NCI-H187 treated with DMSO at 0.1 percent for 48 hours (cell line): ENCODE measurements at places on chromosomes 1 and 21.
A peak's percentile ranks its signal among the peaks of the same experiment; 100 is the strongest.

DNA sequence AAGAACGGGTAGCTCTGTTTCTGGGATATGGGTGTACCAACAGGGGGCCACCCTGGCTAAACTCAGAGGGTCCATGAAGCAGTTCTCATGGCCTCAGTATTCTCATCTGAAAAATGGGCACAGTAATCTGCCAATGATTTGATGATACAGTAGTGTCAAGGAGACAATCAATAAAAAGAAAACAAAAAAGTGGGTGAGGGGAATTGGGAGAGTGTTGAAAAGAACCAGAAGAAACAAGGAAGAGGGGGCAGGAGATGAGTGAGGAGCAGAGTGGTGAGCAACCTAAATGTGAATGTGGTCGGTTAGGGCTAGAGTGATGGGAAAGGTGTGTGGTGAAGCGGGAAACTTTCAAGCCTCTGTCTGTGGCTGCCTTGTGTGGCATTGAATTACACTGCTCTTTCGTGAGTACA, 2.0 kb downstream of the SLAMF7 start:
- DNase-seq, result no peak

DNA sequence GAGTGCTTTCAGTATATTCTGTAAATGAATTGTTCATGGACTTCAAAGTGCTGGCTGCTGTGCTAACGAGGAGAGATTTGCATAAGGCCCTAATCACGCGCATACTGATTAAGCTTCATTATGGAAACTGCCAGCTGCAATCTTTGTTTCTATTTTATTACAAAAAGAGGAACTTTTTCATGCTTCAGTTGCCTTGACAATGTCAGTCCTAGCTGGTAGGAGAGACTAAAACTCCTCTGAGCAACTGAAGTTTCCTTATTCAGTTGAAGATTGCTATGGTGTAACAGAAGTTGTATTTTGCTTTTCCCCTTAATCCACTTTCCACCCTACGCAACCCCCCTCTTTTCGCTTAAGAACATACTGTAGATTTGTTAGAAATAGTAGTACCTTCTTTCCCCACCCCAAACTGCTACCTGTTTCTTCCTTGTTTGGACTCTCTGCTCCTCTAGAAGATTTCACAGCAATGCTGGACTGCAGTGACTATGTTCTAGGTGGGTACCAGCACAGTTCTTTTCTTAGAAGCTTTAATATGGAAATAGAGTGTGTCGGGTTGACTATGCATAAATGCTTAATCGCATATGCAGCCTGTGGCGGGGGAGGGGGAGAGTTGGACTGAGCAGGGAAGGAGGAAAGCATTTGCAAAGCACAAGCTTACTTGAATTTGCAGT, 108.3 kb downstream of the POU2F1 start:
- DNase-seq, result no peak

DNA sequence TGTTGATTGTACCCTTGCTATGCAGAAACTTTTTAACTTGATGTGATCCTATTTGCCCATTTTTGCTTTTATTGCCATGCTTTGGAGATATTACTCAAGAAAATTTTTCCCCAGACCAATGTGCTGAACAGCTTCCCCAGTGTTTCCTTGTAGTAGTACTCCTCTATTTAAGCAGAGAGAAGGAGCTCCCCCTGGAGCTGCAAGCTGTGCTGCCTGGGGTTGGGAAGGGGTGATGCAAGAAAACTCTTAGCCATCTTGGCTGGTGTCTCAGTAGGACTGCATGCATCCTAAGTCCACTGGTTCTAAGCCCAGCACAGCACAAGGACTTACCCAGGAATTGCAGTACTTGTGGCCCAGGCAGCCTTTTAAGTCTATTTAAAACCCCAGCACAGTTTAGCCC, 121.6 kb downstream of the NTMT2 start:
- DNase-seq, result no peak

- DNase-seq, result no peak
These were observed 60.8 kb downstream of the NOS1AP start for GRCh38 chr1:162130308-162130707.

- no peak for DNase-seq
These were observed 10.5 kb upstream of the LAX1 start for GRCh38 chr1:203754455-203754864.

GRCh38 chr1:6331543-6332273, 61.9 kb downstream of the ACOT7 start:
- no peak for DNase-seq

GRCh38 chr1:200899451-200899915, 4.8 kb downstream of the INAVA start:
- no peak for DNase-seq

- DNase-seq, result peak; percentile 51
These were observed at the start of gene PGLYRP3 for GRCh38 chr1:153312570-153313186. PGLYRP3 (minus strand) TSS chr1:153312952; CDS start chr1:153310665, 2,287 bp downstream.

GRCh38 chr1:40897513-40897912, 35.4 kb upstream of the CITED4 start:
- DNase-seq, result no peak

DNA sequence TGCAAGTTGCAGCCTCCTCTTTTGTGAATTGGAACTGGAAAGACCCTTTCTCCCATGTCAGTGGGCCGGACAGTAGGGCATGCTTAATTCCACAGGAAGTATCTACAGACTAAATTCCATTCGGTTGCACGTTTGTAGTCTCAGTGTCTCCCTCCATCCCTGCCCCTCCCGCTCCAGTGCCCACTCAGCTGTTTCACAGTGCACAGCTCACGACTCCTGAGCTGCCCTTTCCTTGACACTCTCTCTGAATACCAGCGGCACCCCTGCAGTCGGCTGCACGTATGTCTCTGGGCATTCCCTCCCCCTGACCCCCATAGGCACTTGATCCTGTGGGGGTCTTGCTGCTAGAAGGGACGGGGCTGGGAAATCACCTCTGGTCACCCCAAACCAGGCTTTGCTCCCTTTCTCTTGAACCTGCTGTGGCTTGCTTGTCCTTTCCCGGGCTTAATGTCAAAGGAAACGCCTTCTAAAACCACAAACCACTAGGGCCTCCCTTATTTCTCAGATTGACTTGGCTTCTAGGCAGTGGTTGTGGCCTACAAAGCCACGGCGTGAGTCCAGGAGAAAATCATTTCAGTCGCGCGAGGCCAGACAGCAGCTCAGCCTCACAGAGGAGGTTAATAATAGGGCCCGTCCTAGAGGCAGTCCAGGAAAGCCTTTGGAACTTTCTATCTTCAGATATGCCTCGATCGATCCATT, 365.3 kb upstream of the PROX1 start:
- no peak for DNase-seq

DNA sequence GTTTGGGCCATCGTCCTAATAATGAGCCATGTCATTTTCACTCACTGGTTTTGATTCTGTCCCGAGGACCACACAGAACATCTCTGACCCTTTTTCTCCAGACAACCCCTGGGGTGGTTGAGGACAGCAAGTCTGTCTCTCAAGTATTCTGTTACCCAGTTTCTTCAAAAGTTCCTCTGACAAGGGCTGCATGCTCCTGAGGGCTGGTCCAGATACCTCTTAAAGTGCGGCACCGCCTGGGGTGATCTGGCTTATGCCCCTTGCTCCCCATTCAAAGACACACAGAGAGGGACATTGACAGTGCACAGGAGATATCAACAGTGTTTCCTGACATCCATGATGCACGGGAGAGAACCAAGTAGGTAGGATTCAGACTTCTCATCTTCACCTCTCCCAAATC, 132.9 kb upstream of the EDN2 start:
- DNase-seq, result no peak

DNA sequence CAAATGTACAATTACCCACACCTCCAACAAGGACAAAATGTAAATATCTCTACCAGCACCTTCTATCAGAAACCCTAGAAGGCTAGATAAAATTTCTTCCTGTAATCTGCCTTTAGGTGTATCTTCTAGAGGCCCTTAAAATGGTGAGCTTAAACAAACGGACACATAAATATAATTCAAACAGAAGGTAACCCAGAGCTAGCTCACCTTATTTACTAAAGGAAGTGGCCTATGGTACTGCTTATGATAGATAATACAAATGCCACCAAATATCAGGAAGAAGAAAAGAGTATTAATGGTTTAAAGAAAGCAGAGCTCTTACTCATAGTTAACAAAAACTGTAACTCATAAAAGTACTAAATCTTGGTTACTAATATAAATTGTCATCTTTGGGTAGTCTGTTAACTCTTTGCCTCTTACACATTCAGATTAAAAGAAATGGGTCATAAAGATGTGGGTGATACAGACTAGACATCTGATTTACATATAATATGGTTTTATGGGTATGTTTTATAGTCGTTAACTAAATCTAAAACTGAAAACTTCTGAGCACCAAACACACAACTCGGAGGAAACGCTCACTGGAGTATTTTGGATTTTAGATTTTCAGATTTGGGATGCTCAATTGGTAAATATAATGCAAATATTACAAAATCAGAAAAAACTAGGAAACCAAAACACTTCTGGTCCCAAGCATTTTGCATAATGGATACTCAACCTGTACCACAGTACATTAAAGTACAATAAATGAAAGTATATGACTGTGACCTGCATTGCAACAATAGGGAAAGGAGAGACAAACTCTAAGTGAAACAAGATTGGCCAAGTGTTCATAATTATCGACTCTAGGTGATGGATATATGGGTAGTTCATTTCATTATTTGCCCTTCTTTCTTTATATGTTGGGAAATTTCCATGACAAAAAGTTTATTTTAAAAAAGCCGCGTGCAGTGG, 23.2 kb downstream of the TRIT1 start:
- no peak for DNase-seq

GRCh38 chr1:61330018-61330417, 247.7 kb downstream of the NFIA start:
- DNase-seq, result no peak

GRCh38 chr1:30319765-30320580, 403.4 kb downstream of the MATN1 start:
- DNase-seq, result no peak

DNA sequence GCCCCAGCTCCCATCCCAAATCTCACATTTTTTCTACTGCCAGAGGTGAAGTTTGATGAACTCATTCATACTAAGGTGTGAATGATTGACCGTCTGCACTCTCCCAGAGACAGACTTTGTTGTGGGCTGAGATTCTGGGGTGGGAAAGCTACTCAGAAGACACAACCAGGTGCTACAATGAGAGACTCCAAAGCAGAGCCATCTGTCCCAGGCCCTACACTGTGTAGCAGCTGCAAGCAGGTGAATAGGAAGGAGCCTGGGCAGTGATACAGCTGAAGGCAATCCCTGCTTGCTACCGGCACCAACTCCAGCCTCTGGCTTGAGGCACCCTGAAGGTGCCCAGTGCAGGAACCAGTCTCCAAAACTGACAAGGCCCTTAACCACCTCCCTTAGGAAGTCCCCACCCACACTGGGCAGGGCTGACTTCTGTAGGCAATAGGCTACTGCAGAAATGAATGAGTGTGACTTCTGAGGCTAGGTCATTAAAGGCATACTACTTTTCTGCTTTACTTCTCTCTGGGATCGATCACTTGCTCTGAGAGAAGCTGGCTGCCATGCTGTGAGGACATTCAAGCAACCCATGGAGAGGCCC, 79.7 kb upstream of the RUNX3 start:
- DNase-seq, result no peak

DNA sequence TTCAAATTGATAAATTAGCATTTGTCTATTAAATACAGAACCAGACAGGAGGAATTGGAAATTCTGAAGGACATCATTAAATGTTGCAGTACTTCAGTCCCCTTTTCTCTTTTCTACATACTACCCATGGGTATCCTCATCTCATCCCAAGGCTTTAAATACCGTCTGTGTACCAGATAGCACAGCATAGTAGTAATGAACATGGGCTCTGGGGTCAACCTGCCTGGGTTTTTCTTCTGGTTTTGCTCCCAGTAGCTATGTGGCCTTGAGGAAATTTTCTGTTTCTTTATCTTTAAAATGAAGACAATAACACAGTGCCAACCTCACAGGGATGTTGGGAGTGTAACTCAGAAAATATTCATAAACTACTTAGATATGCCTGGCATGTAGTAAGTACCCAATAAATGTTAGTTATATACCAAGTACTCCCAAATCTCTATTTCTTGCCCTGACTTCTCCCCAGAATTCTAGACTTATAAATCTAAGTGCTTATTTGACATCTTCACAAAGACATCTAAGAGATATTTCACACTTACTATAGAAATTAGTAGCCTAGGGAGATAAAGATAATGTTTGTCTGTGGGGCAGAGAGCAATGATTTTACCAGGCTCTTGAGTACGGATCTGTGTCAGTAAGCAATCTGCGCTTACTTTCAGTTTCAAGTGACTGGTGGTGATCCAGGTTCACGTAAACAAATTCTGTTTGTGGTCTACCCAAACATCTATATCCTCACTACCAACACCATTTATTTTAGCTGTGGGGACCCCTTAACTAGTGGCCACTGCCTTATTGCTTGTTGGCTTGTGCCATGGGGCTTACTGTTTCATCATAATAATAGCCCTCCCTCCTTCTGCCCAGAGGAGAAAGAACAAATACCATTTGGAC, 37.3 kb downstream of the VANGL2 start:
- DNase-seq, result no peak

DNA sequence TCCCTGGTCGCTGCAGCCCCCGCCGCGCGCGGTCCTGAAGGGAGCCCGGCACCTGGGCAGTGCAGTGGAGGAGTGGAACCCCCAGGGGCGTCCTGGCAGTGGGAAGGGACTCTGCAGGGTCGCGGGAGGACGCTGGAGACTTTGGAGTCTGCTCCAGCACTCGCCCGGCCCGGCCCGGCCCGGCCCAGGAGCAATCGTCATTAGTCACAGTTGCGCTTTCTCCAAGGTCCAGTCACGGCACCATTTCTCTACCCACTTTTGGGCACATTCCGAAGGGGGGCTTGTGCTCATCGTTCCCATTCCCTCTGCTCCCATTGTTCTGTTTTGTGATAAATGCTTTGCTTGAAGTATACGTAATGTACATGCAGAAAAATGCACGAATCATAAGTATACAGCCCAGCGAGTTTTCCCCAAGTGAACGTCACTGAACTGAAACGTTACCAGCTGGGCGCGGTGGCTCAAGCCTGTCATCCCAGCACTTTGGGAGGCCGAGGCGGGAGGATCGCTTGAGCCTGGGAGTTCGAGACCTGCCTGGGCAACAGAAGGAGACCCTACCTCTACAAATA, 999 bp downstream of the THAP3 start:
- DNase-seq, result no peak

DNA sequence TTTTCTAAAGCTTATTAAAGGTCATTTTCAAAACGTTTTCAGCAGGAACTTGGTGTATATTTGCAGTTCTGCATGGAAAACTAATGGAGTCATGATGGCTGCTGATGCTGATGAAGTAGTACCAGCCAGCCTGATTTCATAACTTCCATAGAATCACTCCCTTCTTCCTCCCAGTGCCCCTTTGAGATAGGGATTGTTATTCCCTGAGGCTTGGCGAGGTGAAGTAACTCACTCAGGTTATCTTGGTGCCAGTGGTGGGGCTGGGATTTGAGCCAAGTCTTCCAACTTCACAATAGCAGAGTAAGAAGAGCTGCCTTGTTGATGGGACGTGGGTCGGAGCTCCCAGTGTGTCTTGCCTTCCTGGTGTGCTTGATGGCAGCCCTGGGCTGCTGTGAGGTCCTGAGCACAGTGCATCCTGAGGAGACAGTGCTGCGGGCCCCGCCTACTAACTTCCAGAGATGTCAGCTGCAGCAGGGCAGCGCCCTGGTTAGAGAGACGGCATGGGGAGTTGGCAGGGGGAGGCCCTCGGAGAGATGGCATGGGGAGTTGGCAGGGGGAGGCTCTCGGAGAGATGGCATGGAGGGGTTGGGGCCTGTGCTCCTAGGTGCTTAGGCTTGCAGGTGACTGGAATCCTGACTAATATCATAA, 92.6 kb downstream of the PCBP3 start:
- DNase-seq, result no peak

GRCh38 chr1:21664806-21665588, 4.2 kb downstream of the RAP1GAP start:
- no peak for DNase-seq

- no peak for DNase-seq
These were observed 17.8 kb upstream of the RSBN1 start for GRCh38 chr1:113830039-113830438.
